CD4-positive, alpha-beta T cell treated with Interleukin-21 for 1 hour (primary cell): ENCODE measurements at places on chromosomes 3 and 15.

GRCh38 chr15:71048913-71049675 is 66.2 kb upstream of the THSD4 start:
- no peak for DNase-seq

DNA sequence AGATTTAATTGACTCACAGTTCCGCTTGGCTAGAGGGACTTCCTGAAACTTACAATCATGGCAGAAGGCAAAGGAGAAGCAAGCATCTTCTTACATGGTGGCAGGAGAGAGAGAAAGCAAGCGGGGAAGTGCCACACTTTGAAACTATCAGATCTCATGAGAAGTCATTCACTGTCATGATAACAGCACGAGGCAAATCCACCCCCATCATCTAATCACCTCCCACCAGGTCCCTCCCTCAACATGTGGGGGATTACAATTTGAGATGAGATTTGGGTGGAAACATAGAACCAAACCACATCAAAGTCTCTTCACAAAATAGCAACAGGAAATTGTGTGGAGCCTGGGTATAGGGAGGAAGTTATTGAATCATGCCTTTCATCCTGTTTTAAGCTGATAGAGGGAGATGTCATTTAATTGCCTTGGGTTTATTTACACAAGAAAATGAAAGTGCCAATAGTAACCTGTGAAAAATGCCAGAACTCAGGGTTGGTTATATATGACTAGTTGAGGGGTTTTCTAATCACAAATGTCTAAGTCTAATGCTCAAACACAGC is 624.8 kb upstream of the LMCD1 start:
- DNase-seq, result peak; percentile 67

GRCh38 chr3:169146866-169147237 is 516.7 kb downstream of the MECOM start:
- DNase-seq, result no peak

DNA sequence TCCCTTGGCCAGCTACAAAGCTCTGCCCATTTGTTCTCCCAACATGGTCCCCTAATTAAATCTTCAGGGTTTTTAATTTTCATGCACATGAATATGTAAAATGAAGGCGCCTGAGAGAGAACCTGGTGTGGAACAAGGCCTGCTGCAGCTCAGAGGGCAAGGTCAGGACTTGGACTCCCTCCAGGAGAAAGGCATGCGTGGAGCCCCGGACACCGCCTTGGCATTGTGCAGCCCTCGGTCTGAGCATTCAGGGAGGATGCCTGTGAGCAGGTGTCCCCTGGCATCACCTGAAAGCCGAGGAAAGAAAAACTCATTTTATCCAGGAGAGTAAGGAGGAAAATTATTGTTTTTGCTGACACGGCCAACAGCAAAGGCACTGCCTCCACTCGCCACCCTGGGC is 33.8 kb upstream of the EPHB1 start:
- DNase-seq, result no peak

DNA sequence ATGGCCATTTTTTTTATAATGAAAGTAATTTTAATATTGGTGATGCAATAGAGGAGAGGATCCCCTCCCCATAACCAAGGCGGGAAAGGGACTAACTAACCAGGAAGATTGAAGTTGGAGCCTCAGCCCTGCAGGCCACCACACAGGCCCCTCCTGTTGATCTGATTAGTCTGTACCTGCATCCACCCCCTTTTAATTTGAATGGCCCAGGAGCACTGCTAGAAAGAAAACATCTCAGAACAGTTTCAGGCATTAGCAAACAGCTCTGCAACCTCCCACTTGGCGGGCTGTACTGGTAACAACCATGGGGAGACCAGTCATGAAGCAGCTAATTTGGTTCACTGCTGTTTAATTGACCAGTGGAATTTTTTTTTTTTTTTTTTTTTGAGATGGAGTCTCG is 10.3 kb downstream of the CAV3 start:
- no peak for DNase-seq

DNA sequence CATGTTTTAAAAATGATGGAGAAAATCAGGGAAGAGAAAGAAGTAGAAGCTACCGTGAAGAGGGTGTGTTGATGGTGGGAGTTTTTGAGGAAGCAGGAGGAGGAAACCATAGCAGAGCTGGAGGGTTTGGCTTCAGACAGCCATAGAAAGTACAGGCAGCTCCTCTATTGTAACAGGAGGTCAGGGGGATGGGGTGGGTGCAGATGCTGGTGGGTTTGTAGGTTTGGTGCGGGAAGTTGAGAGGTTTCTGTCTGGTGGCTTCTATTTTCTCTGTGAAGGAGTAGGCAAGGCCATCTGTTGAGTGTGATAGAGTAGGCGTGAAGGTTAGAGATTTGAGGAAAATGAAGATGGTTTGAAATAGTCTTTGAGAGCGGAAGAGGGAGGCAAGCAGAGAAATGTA is 97.7 kb upstream of the TBC1D5 start:
- no peak for DNase-seq

DNA sequence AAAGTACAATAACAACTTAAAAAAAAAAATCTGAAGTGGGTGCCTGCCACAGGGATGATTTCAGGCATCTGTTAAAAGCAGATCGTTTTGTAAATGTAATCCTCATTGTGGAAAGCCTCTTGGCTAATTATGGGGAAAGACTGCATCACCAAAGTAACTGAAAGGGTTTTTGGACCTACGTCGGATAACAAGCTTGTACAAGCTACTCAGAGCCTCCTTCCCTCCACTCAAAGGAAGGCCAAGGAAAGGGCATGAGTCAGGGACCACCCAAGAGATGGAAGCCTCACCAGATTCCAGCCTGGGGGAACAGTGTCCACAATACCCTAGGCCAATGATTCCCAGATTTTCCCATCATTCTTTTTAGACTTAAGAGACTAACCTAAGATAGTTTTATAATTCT is 84.3 kb downstream of the ATP1B3 start:
- DNase-seq, result no peak
